ENCODE measurements at places on chromosomes 4 and X.

- DNase-seq: peak; percentile 72
Observed at GRCh38 chr4:6942238-6942800, 32.7 kb downstream of the TBC1D14 start.

- DNase-seq: no peak
Observed at GRCh38 chr4:103199009-103199408, 866 bp upstream of the CENPE start.

DNA sequence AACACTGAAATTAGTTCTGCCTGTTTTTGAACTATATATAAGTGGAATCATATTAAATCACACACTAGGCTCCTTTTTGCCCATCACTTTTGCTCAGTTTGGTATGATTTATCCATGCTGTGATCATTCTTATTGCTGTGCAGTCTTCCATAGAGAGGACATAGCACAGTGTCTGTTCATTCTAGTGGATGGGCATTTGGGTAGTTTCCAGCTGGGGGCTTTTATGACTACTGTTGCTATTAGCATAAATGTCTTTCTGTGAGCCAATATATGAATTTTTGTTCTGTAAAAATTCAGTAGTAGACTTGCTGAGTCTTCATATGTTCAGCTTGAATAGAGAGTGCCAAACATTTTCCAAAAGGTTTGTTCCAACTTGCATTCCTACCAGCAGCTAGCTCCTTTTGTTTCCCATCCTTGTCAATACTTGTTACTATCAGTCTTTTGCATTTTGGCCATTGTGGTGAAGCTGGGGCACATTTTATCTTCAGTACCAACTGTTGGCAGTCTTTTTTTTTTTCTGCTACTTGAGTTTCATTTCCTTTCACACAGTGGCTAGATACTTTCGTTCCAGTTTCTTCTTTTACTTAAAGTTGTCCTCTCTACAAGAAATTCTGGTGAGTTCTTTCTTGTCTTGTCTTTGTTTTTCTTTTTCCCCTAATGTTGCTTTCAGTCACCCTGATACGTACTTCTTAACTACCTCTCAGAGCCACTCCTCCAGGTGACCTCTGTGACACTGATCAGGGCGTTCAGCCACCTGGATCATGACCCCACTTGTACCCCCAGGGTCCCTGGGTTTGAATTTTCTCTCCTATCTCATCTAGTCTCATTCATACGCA lies 87.0 kb downstream of the ANXA3 start:
- DNase-seq: no peak

DNA sequence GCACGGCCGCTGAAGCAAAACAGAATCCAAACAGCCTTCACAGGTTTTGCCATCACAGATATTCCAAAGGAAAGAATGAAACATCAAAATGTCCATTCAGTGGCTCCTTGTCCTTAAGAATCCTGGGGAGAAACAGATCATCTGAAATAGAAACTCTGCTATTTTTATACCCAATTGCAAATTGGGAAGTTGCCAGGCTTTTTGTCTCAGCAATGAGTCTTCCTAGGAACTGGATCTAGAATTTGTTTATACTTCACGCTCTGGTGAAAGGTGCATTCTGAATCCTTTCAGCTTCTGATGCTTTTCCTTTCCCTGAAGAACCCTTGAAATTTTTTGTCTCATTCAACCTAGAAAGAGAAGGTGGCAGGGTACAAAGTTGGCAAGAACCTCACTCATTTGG lies 218.9 kb downstream of the FBXW7 start:
- DNase-seq: no peak

DNA sequence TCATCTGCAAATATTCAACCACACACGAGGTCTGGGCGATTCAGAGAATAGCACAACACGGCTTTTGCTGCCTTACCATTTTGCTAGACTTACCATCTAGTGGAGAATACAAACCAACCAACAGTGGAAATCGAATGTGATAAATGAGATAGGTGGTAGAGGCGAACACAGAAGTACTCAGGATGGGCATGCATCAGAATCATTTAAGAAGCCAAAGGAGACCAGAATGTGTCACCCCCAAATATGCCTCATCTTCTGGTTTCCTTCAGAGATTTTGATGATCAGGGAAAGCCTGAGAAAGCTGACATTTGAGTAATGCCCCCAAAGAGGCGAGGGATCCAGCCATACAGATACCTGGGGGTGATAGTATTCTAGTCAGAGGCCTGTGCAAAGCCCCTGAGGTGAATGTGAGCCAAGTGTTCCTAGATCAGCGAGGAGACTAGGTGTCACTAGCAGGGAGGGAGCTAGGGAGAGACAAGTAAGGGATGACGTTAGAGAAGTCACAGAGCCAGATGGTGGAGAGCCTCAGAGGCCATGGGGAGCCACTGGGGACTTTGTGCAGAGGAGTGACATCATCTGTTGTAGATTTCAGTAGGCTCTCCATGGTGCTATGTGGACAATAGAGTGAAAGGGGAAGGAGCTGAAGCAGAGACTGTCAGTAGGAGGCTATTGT lies 1.7 kb downstream of the MTMR1 start:
- no peak for DNase-seq

DNA sequence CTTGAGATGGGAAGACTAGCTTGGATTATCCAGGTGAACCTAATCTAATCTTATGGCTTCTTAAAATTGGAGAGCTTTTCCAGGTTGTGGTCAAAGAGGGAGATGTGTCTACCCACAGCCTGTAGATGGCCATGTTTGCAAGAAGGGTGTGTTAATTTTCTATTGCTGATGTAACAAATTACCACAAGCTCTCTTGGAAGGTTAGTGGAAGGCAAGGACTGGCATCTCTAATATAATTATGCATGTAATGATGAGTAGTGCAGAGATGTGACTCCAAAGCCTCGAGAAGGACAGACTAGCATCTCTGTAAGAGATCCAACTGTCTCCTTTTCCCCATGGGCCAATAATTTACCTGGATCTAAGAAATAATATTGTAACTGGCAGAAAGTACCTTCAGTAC lies 3.2 kb upstream of the ADH1B start:
- no peak for DNase-seq

DNA sequence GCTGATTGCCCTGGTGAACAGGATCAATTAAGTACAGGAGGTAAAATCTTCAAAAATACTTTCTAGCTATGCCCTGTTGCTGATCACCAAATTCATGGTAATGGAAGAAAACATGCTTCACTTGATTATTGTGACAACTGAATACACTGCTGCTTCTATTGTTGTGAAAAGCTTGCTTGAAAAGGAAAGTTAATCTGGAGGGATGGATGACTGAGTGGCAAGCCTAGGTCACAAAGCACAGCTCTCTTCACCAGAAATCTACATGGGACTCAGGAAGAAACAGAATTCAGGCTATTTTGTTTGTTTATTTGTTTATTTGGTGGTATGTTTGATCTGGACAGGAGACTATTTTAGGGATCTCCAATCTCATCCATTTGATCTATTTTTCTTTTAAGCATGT lies 182.0 kb downstream of the MGST2 start:
- DNase-seq: no peak

DNA sequence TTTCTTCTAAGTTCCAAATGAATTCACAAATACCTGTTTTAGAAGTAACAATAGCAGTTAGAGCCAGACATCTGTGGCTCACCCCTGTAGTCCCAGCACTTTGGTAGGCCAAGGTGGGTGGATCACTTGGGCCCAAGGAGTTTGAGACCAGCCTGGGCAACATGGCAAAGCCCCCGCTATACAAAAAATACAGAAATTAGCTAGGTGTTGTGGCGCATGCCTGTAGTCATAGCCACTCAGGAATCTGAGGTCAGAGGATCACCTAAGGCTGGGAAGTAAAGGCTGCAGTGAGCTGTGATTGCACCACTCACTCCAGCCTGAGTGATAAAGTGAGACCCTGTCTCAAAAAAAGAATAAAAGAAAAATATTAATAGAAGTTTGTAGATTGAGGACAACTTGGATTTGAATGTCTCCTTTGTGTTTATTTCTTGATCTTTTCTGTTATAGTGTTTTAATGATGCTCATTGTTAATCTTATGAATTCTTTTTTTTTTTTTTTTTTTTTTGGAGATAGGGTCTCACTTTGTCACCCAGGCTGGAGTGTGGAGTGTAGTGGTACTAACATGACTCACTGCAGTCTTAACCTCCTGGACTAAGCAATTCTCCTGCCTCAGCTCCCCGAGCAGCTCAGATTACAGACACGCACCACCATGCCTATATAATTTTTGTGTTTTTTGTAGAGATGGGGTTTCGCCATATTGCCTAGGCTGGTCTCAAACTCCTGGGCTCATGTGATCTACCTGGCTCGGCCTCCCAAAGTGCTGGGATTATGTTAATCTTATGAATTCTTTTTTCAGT lies 30.7 kb upstream of the RAPGEF2 start:
- DNase-seq: no peak

DNA sequence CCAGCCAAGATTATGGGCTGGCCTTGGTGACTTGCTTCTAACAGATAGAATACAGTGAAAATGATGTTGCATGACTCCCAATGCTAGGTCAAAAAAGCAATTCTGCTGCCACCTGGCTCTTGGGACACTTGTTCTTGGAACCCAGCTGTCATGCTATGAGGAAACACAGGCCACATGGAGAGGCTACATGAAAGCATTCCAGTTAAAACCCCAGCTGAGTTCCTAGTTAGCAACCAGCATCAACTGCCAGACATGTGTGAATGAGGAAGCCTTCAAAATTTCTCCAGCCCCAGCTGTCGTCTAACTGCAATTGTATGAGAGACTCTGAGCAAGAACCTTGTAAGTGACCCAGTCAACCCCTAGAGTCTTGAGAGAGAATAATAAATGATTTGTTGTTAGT lies 105.2 kb upstream of the FGF16 start:
- DNase-seq: no peak

DNA sequence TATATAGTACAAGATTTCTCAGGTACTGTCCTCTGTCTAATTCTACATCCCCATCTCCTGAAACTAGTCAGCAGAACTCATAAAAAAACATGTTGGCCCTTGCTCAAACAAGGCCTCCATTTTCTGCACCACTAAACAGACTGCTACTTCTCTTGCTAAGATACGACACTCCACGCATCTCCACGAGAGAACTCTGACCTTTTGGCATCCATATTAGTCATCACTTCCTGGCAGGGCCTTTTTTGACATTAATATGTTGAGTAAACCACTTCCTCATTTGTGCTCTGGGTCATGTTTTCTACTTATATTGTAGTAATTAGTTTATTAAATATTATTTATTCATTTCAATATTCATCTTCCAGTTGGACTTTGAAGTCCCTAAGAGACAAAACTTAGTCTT lies 65.6 kb downstream of the DCAF8L1 start:
- no peak for DNase-seq

- DNase-seq: no peak
Observed at GRCh38 chr4:153365003-153365402, 20.5 kb downstream of the MND1 start.

DNA sequence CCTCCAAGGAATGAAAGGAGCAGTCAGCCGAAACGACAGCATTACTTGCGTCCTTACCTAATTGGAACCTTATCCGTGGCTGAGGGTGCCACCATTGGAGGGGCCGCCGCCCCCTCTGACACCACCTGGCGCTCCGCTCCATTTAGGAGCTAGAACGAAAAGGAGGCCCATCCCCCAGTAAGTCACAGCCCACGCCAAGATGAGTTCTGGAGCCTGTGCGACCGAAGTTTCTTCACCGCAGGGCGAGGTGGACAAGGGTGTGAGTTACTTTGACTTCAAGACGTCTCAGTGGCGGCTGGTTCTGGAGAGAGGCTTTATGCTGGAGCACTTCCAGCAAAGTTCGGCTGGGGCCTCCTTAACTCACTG lies 729 bp upstream of the IRF2 start:
- DNase-seq: peak; percentile 55

DNA sequence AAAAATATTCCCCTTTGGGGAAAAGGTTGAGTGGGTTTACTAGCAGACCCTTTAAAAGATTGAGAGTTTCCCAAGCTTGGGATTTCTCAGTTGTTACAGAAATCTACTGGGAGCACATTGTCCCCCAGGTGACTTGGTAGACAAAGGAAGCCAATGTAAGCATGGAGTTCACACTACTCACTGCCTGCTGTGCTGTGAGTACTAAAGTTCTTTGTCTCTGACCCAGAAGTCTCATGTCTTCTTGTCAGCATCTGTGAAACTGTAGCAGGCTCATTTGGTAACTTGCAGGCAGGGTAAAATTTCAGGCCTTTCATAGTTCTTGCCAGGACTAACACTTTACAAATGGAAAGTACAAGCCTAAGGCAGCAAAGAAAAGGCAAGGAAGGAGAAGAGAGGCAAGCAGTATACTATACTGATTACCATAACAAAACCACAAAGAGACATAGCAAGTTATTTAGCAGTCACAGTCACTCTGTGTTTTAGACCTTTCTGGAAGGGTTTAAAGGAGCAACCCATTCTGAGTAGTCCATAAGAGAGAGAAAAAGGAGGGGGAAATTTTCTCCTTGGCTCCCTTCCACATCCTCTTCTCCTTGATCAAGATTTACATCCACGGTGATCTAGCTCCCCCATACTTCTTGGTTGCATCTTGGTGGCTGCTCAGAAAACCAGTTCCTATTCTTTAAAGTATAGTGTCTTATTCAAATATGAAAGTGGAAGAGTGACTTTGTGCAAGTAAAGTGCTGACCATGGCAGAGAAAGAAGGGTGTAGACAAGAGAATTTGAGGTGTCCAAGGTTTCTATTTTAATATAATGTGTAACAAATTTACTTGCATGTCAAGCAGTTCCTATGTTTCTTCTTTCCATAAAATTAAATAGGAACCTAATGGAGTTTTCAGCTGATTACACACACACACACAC lies 160.0 kb upstream of the PDE5A start:
- DNase-seq: no peak

DNA sequence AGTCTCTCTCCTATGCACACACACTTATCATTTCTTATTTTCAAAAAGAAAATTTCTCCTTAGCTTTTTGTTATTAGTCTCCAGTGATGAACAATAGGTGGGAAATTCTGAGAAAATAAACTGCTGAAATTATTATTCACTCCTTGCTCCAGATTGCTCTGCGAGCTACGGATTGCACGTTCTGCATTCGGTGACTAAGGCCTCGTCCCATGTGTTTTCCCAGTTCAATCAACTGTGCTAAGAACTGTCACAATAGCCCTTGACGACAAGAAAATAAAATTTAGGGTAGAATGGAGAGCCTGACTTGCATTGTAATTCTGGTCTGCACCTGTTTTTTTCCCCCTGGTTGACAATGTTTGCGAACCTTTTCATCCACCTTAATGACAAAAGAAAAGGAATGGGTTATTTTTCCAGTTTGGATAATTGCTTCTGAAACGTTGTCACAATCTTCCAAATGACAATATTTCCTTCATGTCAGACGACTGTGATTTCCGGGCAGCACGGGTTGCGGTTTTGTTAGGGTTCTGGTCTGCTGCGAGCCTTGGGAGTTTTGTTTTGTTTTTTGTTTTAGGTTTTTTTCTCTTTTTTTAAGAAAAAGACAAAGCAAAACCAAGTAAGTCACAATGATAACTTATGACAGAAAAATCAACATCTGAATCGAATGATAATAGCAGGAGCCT lies 124.5 kb upstream of the NOCT start:
- DNase-seq: no peak
